ENCODE measurements at places on chromosomes 5 and 9.

GRCh38 chr5:89435347-89435746 lies 552.4 kb upstream of the MEF2C start:
- no peaks in the 10 kb centered on the region for H3K4me1 ChIP-seq
- no peak overlapping the region for H3K4me3 ChIP-seq
- no peak for DNase-seq
- no peaks in the 10 kb centered on the region for H3K27me3 ChIP-seq
- H3K27ac ChIP-seq = no peak overlapping the region

- H3K4me1 ChIP-seq = peaks cover 9% of the 10 kb centered on the region
- no peak overlapping the region for H3K27ac ChIP-seq
- H3K36me3 ChIP-seq = no peaks in the 10 kb centered on the region
- H3K4me3 ChIP-seq = peak overlapping the region; percentile 27
Measured at GRCh38 chr5:132825834-132826391, 4.5 kb downstream of the SHROOM1 start.

- H3K27ac ChIP-seq = no peak overlapping the region
- H3K36me3 ChIP-seq = peaks cover 2% of the 10 kb centered on the region
- peaks cover 5% of the 10 kb centered on the region for H3K4me1 ChIP-seq
- H3K4me3 ChIP-seq = no peak overlapping the region
- no peaks in the 10 kb centered on the region for H3K27me3 ChIP-seq
Measured at GRCh38 chr9:94817291-94818177, 91.0 kb downstream of the AOPEP start.

DNA sequence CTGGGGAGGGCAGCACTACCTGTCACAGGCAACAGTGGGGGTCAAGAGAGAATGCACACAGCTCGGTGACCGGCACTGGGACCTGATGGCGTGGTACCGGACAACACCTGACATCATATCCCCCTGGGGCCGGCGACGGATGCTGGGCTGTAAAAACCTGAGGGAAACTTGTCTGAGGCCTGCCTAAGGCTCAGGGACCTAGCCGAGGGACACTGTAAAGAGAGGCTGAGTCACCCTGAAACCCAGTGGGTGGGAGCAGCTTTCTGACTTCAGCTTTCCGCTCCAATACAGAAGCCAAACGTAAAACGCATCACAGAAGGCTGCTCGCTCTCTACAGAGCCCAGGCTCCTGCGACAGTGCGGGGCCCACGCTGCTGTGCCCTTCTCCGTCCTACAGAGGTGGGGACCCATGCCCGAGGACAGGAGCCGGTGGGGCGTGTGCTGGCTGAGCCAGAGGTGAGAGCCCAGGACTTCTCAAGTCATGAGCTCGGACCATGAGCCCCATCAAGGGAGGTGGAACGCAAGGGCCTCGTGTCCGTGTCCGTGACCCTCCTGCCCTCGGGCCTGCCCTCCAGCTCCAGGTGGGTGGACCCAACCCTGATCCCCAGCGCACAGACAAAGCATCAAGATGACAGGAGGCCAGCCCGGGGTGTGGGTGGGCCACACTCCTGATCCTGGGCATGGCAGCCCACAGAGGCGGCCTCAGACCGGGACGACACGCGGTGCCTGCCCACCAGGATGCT lies 5.3 kb downstream of the RALGDS start:
- H3K4me3 ChIP-seq = peak overlapping the region; percentile 57
- peaks cover 2% of the 10 kb centered on the region for H3K36me3 ChIP-seq

- no peaks in the 10 kb centered on the region for H3K36me3 ChIP-seq
- H3K27me3 ChIP-seq = no peaks in the 10 kb centered on the region
- H3K4me3 ChIP-seq = no peak overlapping the region
- H3K4me1 ChIP-seq = no peaks in the 10 kb centered on the region
- no peak for DNase-seq
Measured at GRCh38 chr9:84485539-84485938, 145.0 kb upstream of the SLC28A3 start.

DNA sequence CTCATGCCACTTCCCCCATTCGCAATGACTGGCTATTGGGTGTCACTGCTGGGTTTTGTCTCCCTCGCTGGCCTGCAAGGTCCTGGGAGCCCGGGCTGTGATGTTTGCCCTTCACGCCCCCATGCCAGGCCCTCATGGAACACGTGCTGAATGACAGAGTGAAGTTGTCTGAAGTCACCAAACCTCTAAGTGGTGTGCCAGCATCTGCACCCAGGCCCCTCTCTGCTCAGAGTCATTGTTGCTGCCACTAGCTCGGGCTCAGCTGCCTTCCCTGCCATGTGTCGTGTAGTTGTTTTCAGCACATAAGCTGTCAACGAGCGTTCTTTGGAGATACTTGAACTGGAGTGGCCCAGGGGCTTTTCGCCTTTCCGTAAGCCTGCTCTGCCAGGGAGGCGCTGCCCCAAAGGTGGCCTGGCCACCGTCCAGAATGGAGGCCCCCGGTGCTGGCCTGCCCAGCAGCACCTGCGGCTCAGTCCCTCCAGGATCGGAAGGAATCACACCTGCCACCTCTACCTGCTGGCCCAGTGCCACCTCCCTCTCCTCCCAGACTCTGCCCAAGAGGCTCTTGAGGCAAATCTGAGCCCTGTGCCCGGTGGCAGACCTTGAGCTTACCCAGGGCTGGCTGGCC lies 250.1 kb downstream of the PBX3 start:
- no peak overlapping the region for H3K27ac ChIP-seq
- H3K36me3 ChIP-seq = no peaks in the 10 kb centered on the region
- peaks cover 3% of the 10 kb centered on the region for H3K27me3 ChIP-seq
- no peak overlapping the region for H3K4me3 ChIP-seq
- DNase-seq = no peak

DNA sequence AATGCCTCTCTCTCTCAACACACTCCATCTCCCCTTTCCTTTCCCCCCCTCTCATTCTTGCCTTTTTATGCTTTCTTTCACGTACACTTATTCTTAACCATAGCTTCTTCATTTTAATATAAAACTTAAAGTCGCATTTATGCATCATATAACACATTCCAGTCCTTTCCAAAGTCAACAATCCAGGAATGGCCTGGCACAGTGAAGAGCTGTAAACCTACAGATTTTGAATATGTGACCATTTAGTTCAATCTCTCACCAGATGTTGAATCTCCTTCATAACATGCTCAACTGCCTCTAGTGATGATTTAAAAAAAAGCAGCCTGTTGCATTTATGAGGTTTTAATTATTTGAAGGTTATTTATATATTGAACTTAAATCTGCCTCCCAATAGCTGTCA lies 186.2 kb upstream of the GRAMD2B start:
- H3K36me3 ChIP-seq = no peaks in the 10 kb centered on the region
- H3K27me3 ChIP-seq = no peaks in the 10 kb centered on the region
- DNase-seq = no peak
- H3K27ac ChIP-seq = no peak overlapping the region
- no peaks in the 10 kb centered on the region for H3K4me1 ChIP-seq
- H3K4me3 ChIP-seq = no peak overlapping the region

DNA sequence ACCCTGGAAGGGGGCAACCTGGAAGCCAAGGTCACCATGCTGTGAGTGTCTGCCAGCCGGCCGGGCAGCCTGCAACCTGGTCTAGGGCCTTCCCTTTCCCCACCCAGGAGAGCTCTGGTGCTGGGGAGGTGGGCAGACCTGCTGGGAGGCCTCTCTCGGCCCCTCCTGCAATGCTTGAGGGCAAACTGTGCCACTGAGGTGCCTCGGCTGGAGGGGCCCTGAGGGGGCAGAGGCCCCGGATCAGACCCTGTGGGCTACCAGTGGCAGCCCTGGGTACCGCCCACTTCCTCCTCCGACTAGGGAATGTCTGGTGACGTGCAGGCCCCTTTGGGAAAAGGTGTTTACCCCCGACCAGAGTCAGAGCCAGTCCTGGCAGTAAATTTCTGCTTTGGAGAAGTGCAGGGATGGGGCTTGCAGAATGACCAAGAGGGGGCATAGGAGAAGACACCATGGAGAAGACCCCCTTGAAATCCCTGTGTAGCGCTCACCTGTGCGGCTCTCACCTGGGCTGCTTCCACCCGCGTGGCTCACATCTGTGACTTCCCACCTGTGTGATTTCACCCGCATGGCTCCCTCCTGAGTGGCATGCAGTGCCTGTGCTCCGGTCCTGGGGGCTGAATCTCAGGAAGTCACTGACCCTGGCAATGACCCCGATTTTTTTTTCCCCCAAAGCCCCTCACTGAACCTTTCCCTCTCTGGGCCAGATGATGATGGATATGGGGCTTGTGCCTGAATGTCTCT lies 1.1 kb downstream of the LCN1 start:
- H3K27ac ChIP-seq = no peak overlapping the region
- no peak for DNase-seq
- peaks cover 9% of the 10 kb centered on the region for H3K27me3 ChIP-seq
- no peaks in the 10 kb centered on the region for H3K36me3 ChIP-seq

- H3K27ac ChIP-seq = no peak overlapping the region
- no peaks in the 10 kb centered on the region for H3K27me3 ChIP-seq
- no peaks in the 10 kb centered on the region for H3K36me3 ChIP-seq
- no peaks in the 10 kb centered on the region for H3K4me1 ChIP-seq
Measured at GRCh38 chr5:170805666-170806065, 22.1 kb downstream of the GABRP start.

All from T-helper 2 cell treated with Interferon-gamma antibody and Interleukin-4, amounts not matched to agents 5 μg/mL and 100 μg/mL, for 36 hours (primary cell).